ENCODE measurements at places on chromosomes 2 and 18.

DNA sequence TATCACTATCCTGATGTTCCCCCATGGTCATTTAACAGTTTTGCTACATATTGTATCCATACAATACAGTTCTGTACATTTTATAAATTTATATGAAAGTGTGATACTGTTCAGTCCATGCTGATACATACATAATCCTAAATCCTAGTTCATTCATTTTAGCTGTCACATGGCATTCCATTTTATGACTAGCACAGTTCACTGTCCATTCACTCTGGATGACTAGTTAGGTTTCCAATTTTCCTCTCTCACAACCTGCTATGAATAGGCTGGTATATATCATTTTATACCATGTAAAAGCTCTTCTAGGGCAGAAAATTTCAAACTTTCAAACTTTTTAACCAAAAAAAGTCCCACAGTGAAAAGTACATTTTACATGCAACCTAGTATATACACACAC, 15.2 kb downstream of the SMAD2 start:
- DNase-seq: no peak

DNA sequence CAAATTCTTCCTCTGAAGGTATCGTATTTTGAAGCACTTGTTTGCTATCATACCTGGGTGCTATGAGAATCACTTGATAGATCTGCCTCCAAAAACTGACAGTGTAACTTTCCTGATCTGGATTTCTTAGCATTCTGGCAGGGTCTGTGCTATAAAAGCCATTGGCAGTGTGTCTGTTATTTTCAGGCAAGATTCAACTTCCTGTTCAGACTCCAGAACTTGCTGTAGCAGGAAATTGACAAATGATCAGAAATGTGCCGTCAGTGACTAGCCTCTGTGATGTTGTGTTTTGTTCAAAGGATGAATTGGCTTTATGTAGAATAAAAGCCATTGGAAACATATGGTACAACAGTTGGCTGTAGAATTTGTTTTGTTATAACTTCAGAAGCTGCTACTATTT, 273.3 kb downstream of the PTPRM start:
- DNase-seq: no peak

- no peak for DNase-seq
Observed at GRCh38 chr2:175557810-175558377, 376.4 kb upstream of the ATP5MC3 start.

GRCh38 chr2:230412371-230412711, 3.7 kb upstream of the SP100 start:
- no peak for DNase-seq

DNA sequence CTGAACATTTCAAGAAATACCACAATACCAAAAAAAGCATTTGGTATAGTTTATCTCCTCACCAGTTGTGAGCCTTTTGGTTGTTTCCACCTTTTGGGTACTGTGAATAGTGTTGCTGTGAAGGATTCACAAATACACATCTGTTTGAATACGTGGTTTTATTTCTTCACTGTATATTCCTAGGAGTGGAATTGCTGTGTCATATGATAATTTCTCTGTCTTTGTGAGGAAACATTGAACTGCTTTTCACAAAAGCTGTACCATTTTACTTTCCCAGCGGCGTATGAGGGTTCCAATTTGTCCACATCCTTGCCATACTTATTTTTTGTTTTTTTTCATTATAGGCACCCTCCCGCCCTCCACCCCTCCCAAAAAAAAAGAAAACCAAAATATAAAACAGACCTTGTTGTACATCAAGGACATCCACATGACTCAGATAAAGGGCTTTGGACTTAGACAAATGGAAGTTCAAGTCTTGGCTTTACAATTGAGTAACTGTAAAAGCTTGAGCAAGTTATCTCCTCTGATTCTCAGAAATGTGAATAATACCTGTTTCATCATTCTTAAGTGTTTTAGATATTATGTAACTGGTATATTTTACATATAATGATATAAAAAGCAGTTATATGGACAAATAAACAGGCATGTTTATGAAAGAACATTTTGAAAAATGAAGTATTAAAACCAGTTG, 19.0 kb downstream of the UBE2E3 start:
- DNase-seq: no peak

DNA sequence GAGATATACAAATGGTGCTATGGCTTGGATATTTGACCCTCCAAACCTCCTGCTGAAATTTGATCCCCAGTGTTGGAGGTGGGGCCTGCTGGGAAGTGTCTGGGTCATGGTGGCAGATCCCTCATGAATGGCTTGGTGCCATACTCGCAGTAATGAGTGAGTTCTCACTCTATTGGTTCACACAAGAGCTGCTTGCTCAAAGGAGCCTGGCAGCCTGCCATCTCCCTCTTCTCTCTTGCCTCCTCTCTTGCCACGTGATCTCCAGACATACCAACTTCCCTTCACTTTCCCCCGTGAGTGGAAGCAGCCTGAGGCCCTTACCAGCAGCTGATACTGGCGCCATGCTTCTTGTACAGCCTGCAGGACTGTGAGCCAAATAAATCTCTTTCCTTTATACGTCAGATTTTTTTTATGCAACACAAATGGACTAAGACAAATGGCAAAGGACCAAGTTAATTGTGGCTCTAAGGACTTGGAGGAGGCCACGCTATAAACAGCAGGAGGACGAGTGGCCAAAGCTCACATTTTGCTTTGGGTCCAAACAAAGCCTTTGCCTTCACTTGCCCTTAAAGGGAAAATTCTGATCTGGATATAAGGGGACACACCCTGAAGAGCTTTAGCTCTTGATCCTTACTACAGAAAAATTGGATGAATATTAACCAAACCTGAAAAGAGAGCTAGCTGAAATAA, 214.7 kb downstream of the SS18 start:
- DNase-seq: no peak

DNA sequence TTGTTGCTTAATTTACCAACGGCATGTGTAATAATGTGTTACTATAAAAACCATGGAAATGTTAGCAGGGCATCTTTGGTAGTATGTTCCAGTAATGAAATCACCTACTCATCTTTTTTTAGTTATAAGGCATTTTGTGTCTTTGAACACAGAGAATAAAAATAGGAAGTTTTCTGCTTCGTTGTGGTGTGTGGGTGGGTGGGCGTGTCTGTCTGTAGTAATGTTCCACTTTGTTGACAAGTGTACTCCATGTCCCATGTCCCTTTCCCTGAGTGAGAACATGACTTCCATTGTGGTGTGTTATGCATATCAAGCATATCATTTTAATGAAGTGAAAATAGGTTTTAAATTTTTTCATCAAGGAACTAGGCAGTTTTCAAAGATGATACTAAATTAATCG, 149.3 kb downstream of the VWC2L start:
- DNase-seq: no peak

- no peak for DNase-seq
Observed at GRCh38 chr2:19810637-19811036, 91.1 kb downstream of the TTC32 start.

DNA sequence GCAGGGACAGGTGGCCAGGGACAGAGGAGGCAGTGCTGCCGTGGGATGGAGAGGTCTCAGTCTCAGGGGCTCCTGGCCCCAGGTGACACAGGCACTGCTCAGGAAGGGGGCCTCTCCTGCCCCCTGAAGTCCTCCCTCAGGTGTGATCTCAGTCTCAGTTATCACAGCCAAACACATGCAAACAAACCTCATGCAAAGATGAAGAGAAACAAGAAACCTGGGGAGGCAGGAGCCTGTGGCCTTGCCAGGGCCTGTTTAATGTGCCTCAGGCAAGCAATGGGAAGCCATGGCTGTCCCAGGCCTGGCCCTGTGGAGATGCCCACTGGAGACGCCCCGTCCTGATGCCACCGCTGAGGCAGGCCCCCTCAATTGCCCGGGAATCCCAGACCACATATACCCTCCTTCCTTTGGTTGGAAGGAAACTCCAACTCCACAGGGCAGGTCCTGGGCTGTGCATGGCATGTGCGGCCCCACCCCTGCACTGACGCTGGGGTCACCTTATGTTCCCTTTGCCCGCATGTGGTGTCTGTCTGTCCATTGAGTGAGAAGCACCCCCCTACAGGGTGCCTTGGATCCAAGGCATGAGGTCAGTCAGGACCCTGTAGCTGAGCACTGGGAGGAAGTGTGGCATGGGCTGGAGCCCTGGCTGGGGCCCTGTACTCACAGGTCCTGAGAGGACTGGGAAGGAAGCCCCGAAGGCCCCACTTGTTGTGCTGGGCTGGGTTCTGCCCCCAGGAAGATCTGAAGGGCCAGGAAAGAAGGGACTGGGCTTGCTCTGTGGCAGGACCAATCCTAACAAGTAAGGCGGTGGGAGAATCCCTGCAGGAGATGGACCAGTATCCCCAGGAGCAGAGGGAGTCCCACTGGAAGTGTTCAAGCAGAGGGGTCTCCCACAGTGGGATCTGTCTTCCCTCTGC, 68.8 kb upstream of the RAB6C start:
- DNase-seq: no peak

GRCh38 chr18:79770826-79771225, 26.9 kb upstream of the KCNG2 start:
- no peak for DNase-seq

GRCh38 chr2:15729709-15730544, 138.3 kb downstream of the DDX1 start:
- DNase-seq: no peak

GRCh38 chr18:9951022-9951859, 37.4 kb downstream of the VAPA start:
- DNase-seq: peak; percentile 57

DNA sequence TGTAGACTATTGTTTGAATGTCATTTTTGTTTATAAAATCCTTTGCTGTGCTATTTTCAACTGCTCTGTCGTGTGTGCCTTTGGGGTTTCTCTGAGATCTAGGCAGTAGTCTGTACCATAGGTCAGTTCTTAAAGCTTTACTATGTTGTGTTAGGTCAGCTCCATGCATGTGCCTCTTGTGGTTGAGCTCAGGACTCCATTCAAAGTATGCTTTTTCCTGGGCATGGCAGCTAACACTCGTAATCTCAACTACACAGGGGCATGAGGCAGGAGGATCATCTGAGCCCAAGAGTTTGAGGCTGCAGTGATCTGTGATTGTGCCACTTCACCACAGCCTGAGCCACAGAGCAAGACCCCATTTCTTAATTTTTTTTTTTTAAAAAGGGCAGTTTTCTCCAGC, 174.4 kb upstream of the SPHKAP start:
- DNase-seq: no peak

- DNase-seq: no peak
Observed at GRCh38 chr2:220786216-220786615, 785.9 kb downstream of the EPHA4 start.

DNA sequence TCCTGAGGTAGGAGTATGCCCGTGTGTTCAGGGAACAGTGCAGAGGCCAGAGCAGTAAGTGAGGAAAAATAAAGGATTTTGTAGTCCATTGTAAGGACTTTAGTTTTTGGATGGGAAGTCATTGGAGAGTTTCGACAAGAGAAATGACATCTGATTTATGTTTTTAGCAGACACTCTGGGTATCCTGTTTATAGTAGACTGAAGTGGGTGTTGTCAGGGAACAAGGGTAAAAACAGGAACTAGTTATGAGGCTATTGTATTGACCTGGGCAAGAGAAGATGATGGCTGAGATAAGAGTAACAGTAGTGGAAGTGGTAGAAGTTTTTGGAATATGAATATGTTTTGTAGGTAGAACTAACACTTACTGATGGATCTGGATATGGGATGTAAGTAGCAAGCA, 59.8 kb downstream of the GTF2A1L start:
- no peak for DNase-seq

DNA sequence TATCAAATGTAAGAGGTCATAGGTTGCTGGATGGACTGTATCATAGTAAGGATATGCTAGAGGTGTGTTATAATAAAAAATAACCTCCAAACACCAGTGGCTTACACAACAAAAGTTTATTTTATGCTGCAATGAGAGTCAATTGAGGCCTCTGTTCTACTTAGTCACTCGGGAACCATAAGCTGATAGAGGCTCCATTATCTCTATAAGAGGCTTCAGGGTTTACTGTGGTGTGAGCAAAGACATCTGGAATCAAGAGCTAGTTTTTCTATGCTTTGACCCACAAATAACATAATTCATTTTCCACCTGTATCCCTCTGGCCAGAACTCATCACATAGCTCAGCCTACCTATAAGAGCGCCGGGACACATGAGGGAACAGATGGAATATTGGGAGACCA, 47.5 kb upstream of the NEMP2 start:
- no peak for DNase-seq

DNA sequence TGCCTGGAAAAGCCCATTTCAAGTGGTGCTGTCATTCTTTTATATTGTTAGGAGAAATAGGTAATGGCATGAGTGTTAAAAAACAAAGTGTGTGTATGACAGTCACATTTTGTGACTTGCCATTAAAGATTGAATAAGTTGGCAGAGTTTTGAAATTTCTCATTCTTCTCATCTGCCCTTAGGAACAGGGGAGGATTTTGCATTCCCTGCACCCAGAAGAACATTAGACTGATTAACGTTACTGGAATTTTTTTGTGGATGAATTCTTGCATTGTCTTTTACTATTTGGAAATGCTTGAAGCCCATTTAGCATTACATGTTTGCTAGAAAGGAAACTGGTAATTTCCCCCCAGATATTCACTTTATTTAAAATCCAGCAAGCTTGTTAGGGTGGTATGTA, 162.2 kb downstream of the BABAM2 start:
- no peak for DNase-seq

DNA sequence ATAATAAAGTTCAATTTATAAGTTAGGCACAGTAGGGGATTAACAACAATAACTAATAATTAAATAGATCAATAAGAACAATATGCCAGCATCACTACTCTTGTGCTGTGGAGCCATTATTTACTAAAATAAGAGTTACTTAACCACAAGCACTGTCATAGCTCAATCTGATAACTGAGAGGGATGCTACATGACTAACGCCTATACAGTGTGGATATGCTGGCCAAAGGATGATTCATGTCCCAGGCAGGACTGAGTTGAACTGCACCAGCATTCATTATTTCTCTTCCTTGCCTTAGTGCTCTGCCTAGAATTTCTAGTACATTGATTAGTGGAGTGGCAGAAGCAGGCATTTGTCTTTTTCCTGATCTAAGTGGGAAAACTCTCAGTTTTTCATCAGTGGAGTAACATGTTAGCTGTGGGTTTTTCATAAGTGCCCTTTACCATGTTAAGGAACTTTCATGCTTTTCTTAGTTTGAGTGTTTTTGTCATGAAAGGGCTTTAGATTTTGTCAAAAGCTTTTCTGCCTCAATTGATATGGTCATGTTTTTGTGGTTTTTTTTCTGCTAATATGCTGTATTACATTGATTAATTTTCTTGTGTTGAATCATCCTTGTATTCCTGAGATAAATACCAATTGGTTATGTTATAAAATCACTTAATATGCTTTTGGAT, 21.7 kb downstream of the KIAA1328 start:
- peak; percentile 71 for DNase-seq

GRCh38 chr2:181770150-181770549, 89.8 kb upstream of the NEUROD1 start:
- DNase-seq: no peak

DNA sequence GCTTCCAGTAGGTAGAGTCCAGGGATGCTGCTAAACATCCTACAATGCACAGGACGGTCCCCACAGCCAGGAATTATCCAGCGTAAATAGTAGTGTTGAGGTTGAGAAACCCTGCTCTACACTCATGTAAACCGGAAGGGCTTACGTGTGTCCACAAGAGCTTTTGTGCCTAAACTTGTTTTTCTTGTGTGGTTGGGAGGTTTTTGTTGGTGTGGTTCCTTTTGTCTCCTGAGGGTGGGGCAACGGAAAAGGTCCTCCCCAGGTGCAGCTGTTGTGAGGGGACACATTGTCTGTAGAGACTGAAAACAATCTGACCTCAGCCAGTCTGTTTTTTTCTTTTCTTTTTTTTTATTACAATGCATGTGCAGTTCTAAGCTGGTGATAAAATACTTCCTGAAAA, 72.7 kb upstream of the MGAT5 start:
- no peak for DNase-seq

GRCh38 chr18:58069721-58070292, 25.8 kb downstream of the NEDD4L start:
- DNase-seq: no peak

Data from astrocyte of the cerebellum (primary cell).